ENCODE measurements at places on chromosomes 5 and 9.

- DNase-seq = peak; percentile 45
These were observed 59.9 kb upstream of the TLR4 start for GRCh38 chr9:117644133-117644931.

GRCh38 chr9:89786655-89787054 lies 181.8 kb downstream of the GADD45G start:
- DNase-seq = peak; percentile 70

- peak; percentile 69 for DNase-seq
These were observed 5.2 kb downstream of the EGR1 start for GRCh38 chr5:138470322-138471051.

DNA sequence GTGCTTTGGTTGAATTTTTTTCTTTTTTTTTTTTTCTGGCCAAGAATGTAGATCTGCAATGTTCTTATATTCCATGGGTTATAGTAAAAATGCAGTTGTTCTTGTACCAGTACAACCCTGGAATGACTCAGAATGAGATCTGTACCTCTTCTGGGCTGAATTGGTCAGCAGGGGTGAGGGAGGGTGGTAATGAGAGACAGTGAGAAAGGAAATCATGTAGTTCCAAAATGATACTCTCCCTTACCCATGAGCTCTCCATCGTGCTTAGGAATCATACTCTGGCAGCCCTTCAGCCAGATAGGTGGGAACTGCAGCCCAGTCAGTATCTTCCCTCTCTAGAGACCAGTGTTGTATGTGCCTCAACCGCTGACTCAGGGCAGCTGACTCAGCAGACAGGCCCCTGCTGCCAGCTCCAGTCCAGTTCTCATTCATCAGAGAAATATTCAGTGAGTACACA lies 2.1 kb upstream of the GLIS3 start:
- DNase-seq = peak; percentile 95

GRCh38 chr5:54792611-54793404 lies 192.6 kb downstream of the ESM1 start:
- no peak for DNase-seq

- DNase-seq = no peak
These were observed 868.7 kb upstream of the CDH9 start for GRCh38 chr5:27906931-27907601.

DNA sequence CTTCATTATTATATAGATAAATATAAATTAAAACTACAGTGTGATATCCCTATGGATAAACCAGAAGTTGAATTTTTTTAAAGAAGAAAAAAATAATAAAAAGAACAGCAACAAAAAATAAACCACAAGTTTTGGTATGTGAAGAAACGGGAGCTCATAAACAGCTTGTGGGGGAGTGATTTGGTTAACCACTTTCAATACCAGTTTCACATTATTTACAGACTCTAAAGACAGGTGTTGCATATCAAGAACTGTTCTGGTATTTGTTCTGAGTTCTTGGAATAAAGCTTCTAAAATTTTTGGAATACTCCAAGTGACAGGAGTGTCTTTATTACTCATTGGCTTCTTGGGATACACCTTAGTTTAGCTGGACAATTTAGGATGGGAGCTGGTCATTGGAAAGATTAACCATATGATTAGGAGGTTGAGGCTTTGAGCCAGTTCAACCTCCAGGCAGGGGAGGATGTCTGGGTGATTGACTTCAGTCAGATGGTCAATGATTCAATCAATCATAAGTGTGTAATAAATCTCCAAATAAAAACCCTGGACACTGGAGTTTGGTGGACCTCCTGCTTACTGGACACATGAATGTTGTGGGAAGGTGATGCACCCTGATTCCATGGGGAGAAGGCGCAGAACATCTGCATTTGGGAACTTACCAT lies 2223.1 kb upstream of the C9orf72 start:
- no peak for DNase-seq

DNA sequence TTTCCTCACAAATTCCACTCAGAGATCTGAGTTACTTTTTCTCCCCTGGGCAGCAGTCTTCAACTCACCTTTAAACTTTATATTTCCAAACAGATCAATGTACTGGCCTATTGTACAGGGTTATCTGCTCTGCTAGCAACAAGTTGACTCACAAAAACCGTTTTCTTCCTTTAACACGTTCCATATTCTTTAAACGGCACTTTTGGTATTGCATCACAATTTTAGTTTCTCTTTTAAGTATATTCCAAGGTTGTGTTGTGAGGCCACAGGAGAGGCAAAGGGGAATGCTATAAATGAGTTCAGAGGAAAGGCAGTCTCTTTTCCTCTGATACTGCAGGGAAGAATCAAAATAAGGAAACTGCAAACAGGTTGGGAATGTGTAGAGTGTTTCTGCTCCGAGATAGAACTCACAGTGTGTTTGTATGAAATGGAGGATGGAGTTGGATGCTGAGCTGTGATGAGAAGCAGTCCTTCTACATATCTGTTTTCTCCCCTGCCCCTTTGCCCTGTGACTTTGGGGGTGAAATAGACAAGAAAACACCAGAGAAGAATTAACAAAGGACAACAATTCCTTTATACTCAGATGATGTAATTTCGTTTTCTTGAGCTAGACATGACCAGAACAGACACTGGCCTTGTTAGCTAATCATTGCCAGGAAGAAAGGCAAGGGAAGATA lies 9.9 kb upstream of the ALDOB start:
- DNase-seq = peak; percentile 24

DNA sequence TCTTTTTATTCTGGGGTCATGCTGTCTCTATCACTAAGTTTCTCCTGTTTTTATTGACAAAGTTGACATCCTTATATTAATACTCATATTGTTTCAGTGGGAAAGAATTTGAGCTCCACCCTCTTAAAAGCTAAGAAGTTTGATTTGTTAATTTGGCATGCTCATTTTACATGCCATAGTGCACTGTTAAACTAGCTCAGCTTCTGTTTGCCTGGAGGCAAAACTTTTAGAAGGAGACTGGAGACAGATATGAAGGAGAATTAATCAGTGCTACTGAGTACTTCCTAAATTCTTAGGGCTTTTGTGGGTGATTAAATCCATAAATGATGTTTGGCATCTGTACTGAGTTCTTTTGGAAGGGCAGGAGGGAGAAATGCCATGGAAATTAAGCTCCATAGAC lies 138.9 kb downstream of the NTRK2 start:
- DNase-seq = no peak

- no peak for DNase-seq
These were observed 221.8 kb downstream of the ICE1 start for GRCh38 chr5:5644249-5644648.

- DNase-seq = peak; percentile 72
These were observed at the start of gene ARL10 for GRCh38 chr5:176365351-176366231. Gene ARL10 (plus strand): TSS chr5:176365487. CDS start chr5:176365564, 77 bp downstream.

DNA sequence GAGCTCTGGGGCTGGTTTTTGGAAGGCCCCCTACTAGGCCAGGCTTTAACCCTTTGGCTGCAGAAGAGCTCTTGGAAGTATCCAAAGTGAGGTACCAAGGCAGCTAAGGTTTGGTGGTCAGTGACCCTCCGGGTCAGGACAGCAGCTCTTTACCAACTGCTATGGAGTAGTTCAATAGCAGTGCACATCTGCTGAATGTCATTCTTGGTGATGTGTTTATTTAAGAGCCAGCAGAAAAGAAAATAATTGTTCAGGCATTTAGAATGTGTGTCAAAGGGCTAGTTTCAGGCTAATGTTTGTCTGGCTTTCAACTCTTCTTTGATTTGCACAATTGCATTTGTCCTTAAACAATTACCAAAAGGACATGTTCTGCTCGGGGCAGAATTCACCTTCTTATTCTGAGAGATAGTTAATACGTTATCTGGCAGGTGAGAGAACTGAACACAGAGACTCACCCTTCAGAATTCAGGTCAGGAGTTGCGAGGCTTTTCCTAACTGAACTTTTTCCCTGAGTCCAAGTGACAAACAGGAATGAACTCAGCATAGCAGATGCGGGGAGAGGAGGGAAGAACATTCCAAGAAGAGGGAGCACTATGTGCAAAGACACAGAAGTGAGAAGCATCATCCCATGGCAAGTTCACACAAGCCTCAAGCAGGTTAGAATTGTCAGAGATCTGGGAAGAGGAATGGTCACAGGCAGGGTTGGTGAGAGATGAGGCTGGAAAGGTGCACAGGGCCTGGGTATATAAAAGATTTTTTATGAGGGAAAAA lies 556.7 kb upstream of the TLE4 start:
- peak; percentile 11 for DNase-seq

DNA sequence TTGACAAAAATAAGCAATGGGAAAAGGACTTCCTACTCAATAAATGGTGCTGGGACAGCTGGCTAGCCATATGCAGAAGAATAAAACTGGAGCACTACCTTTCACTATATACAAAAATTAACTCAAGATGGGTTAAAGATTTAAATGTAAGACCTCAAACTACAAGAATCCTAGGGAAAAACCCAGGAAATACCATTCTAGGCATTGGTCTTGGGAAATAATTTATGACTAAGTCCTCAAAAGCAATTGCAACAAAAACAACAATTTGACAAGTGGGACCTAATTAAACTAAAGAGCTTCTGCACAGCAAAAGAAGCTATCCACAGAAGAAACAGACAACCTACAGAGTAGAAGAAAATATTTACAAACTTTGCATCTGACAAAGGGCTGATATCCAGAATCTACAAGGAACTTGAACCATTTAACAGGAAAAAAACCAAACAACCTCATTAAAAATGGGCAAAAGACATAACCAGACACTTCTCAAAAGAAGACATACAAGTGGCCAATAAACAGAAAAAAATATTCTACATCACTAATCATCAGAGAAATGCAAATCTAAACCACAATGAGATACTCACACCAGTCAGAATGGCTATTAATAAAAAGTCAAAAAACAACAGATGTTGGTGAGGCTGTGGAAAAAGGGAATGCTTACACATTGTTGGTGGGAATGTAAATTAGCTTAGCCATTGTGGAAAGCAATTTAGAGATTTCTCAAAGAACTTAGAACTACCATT lies 75.2 kb upstream of the CPEB4 start:
- no peak for DNase-seq

GRCh38 chr5:73143716-73144115 lies 23.3 kb downstream of the TMEM171 start:
- no peak for DNase-seq

GRCh38 chr5:58786035-58786434 lies 203.2 kb downstream of the RAB3C start:
- DNase-seq = no peak

DNA sequence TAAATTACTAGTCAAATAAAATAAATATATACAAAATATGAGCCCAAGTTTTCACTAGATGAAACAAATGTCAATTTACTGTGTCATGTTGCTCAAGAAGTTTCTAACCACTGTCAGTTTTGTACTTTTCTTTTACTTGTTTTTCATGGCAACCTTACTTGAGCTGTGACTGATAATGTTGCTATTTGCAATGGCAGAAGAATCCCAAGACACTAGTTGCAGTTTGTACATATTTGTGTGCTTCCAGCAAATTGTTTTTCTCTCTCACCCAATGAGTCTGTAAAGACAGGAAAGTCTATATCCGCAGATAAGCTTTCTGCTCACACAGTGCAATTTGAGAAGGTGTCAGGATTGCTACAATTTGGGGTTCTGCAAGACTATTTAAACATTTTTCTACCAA lies 338.6 kb upstream of the PCSK5 start:
- peak; percentile 1 for DNase-seq

GRCh38 chr5:78127875-78128274 lies 166.6 kb downstream of the AP3B1 start:
- DNase-seq = no peak

GRCh38 chr5:55699041-55699688 lies 13.0 kb downstream of the SLC38A9 start:
- DNase-seq = no peak

GRCh38 chr9:97660847-97661246 lies 27.2 kb downstream of the NCBP1 start:
- peak; percentile 2 for DNase-seq

- DNase-seq = no peak
These were observed 216.2 kb upstream of the ACTBL2 start for GRCh38 chr5:57698802-57699201.

DNA sequence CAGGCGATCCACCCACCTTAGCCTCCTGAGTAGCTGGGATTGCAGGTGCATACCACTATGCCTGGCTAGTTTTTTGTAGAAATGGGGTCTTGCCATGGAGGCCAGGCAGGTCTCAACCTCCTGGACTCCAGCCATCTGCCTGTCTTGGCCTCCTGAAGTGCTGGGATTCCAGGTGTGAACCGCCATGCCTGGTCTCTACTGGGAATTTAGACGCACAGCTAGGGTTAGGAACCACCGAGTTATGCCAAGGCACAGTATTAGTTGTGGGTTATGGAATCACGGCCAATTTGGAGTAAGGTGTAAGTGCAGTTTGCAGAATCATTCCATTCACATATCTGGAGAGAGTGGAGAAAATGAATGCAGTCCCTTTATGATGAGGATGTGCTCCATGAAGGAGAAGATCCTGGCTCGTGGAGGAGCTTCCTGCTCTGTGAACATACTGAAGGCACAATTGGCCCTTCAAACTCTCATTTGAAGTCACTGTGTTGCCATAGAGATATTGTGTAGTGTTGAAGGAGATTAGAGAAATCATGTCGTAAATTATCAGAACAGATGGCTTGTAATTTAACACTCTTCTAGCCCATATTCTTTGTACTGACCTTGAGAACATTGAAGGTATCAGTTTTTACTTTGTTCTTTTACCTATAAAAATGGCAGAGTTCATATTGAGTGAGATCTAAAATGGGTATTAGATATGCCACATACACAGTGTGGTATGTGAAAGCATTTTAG lies 18.8 kb downstream of the TRIO start:
- DNase-seq = no peak

GRCh38 chr5:163730206-163730756 lies 224.9 kb downstream of the MAT2B start:
- DNase-seq = no peak

- no peak for DNase-seq
These were observed 18.1 kb downstream of the NEUROG1 start for GRCh38 chr5:135517631-135518030.

- DNase-seq = no peak
These were observed 24.7 kb downstream of the MLANA start for GRCh38 chr9:5915438-5915837.

GRCh38 chr5:40041452-40041851 lies 616.7 kb upstream of the DAB2 start:
- DNase-seq = no peak

GRCh38 chr5:2921651-2922050 lies 170.2 kb upstream of the IRX2 start:
- DNase-seq = no peak

DNA sequence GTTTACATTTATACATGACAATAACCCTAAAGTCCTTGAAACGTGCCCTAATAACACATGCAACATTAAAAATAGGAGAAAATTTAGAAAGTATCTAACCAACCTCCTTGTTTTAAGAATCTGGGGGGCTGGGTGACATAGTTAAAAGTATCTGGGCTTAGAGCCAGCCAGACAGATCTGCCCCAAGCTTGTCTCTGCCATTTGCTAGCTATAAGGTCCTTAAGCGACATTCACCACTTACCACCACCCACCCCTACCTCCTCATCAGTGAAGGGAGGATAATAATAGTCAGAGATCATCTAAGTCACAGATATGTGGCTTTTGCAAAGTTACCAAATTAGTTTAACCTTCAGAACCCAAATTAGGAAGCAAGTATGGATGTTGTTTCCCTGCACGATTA lies 33.8 kb upstream of the CAST start:
- DNase-seq = no peak
